Heart right ventricle (tissue), 16 donors: ENCODE measurements at places on chromosomes 16 and 17. TPM values are rescaled to one million over a fixed set of nuclear protein-coding genes. Genes with fewer than 3 reads are reported as not detected.

DNA sequence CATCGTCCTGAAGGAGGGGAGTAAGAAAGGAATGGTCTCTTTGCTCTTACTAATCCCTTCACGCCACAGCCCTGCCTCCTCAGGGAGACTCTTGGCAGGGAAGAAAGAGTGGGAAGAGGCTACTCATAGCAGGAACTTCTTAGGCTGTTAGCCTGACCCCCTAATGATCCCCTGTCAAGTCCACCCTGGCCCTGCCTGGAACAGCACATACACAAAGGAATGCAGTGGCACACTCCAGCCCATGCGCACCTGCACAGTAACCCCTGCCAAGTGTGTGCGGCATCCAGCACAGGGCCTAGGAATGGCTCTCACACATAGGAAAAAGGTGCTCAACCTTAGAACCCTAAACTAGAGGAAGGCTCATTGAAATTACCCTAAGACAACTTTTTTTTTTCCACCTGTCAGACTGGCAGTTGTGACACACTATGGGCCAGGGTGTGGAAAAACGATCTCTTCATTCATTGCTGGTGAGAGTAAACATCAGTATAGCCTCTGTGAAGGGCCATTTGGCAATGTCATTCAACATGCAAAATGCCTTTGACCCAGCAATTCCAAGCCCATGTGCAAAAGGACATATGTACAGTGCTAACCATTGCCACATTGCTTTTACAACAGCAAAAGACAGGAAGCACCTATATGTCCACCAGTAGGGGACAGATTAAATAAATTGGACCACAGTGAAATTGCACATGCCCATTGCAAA lies 50.1 kb downstream of the PIMREG start:
- no peak overlapping the region for H3K4me3 ChIP-seq
- no peak for DNase-seq
- H3K27ac ChIP-seq, result no peak overlapping the region
- H3K27me3 ChIP-seq, result no peaks in the 10 kb centered on the region
- H3K4me1 ChIP-seq, result peaks cover 15% of the 10 kb centered on the region

- H3K4me3 ChIP-seq, result no peak overlapping the region
- peaks cover 28% of the 10 kb centered on the region for H3K36me3 ChIP-seq
- no peaks in the 10 kb centered on the region for H3K27me3 ChIP-seq
- peaks cover 44% of the 10 kb centered on the region for H3K4me1 ChIP-seq
- no peak overlapping the region for H3K27ac ChIP-seq
These were observed 29.6 kb downstream of the NMT1 start for GRCh38 chr17:45090711-45091110.

DNA sequence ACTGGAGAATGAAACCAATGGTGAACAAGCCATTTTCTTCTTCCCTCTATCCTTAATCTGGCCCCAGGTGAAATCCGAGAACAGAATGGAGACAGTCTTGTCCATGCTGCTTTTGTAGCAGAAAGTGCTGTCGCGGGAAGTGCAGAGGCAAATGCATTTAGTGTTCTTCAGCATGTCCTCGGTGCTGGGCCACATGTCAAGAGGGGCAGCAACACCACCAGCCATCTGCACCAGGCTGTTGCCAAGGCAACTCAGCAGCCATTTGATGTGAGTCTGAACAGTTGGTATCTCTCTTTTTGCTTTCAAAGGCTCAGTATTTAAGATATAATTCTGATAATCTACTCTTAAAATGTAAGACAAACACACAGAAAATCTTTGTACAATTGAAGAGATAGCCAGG lies 18.7 kb downstream of the UQCRC2 start:
- H3K27me3 ChIP-seq, result no peaks in the 10 kb centered on the region
- no peak overlapping the region for H3K27ac ChIP-seq
- DNase-seq, result no peak
- H3K4me3 ChIP-seq, result no peak overlapping the region
- H3K4me1 ChIP-seq, result no peaks in the 10 kb centered on the region
- peaks cover 100% of the 10 kb centered on the region for H3K36me3 ChIP-seq

DNA sequence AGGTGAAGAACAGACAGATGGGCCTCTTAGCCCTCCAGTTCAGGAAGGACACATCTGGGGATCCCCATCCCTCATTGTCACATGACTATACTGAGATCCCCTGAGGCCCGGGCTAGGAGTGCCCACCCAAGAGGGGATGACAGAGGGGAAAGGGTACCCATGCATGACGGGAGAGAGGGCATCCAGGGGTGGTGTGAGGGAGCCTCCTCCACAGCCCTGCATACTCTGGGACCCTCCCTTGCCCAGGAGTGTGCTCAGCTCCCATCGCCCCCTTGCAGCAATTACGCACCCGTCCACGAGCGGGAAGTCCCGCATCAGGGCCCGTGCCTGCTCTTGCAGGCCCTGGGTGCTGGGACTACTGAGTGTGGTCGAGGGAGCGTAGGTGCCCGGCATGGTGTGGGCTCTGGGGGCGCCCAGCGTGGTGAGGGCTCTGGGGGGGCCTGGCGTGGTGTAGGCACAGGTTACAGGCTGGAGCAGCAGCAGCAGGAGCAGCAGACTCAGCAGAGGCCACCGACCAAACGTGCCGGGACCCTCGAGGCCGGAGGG lies 6.5 kb downstream of the DPEP2 start:
- H3K4me1 ChIP-seq, result peaks cover 12% of the 10 kb centered on the region
- H3K27me3 ChIP-seq, result no peaks in the 10 kb centered on the region
- H3K27ac ChIP-seq, result peak overlapping the region; percentile 83
- no peak for DNase-seq

DNA sequence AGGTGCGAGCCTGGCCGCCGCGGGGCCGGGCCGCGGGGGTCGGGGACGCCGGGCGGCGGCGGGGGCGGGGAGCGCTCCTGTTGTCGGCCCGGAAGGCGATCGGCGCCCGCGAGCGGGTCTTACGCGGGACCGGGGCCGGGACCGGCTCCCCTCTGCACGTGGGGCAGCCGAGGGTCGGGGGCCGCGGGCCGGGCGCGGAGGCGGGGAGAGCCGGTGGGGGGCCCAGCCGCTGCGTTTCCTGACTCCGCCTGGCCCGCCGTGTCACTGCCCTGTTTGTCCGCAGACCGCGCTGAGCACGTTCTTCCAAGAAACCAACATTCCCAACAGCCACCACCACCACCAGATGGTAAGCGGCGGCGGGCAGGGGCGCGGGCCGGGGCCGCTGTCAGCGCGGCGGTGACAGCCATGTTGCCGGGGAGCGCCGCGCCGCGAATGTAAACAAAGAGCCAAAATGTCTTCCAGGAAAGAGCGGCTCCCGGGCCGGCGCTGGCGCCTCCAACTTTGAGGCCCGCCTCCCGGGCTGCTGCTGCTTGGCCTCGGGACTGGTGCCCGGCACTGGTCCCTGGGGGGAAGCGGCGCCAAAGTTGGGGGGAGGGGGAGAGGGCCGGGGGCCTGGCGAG lies 586 bp downstream of the UBALD2 start:
- peak overlapping the region; percentile 89 for H3K4me3 ChIP-seq
- H3K27me3 ChIP-seq, result no peaks in the 10 kb centered on the region
- DNase-seq, result peak; percentile 77
- H3K27ac ChIP-seq, result peak overlapping the region; percentile 95
- peaks cover 70% of the 10 kb centered on the region for H3K4me1 ChIP-seq

DNA sequence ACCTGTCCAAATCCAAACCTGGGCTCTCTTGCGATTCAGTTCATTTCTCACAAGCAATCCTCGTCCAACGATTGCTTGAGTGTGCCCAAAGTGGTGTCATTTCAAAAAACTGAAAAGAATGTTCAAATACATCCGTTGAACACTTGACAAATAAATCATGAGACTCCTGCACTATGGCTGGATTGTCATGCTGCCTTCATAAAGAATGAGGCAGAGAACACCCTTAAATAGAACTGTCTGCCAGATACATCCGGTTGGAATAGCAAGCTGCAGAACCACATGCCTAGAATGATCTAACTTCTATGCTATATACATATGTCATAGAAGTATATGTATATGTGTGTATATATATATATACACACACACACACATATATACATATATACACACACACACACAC lies 55.4 kb upstream of the HAPSTR1 start:
- H3K27me3 ChIP-seq, result no peaks in the 10 kb centered on the region
- H3K27ac ChIP-seq, result no peak overlapping the region
- H3K4me1 ChIP-seq, result no peaks in the 10 kb centered on the region
- no peak overlapping the region for H3K4me3 ChIP-seq

GRCh38 chr16:19804538-19805323 lies 79.9 kb downstream of the GPRC5B start:
- no peaks in the 10 kb centered on the region for H3K36me3 ChIP-seq
- H3K4me1 ChIP-seq, result peaks cover 50% of the 10 kb centered on the region
- DNase-seq, result peak; percentile 66
- H3K27me3 ChIP-seq, result no peaks in the 10 kb centered on the region

DNA sequence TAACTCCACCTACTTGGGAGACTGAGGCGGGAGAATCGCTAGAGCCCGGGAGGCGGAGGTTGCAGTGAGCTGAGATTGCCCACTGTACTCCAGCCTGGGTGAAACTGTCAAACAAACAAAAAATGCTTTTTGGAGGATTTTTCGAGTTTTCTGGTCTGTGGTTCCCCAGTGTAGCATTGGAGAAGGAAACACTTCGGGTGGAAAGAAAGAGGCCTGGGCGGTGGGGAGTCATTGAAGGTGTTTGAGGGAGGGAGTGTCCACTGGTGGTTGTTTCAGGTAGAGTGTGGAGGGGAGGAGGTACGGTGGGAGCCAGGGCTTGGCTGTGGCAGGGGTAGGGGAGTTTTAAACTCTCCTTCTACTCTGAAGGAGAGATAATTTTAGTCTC lies 1.2 kb downstream of the RNF213 start:
- peaks cover 25% of the 10 kb centered on the region for H3K4me1 ChIP-seq
- H3K27me3 ChIP-seq, result no peaks in the 10 kb centered on the region
- H3K27ac ChIP-seq, result peak overlapping the region; percentile 98
- no peak for DNase-seq
- peak overlapping the region; percentile 96 for H3K4me3 ChIP-seq

- H3K27me3 ChIP-seq, result no peaks in the 10 kb centered on the region
- no peaks in the 10 kb centered on the region for H3K36me3 ChIP-seq
- H3K4me1 ChIP-seq, result peaks cover 62% of the 10 kb centered on the region
- H3K27ac ChIP-seq, result peak overlapping the region; percentile 54
These were observed 225.9 kb downstream of the SEC14L1 start for GRCh38 chr17:77366558-77367245.

DNA sequence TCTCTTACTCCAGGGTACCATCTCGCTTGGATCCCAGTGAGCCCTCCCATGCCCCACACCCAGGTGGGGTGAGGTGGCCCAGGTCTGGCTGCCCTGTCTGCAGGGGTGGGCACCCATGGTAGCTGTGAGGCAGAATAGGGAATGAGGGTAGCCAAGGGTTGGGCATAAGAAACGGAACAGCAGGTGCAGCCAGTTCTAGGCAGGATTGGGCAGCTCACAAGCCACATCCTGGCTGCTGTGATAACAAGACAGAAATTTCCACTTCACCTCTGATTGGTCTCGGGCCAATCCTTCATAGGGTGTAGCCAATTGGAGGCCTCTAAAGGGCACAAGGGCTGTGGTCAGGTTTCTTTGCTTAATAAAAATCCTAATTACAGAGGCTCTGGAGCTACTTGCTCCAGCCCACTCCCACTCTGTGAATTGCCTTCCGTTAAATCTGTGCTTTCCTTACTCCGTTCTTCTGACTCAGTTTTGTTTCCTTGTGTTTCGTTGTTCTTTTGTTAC lies 1.5 kb upstream of the ARHGDIG start:
- H3K4me1 ChIP-seq, result peaks cover 25% of the 10 kb centered on the region
- H3K36me3 ChIP-seq, result no peaks in the 10 kb centered on the region
- DNase-seq, result no peak
- H3K27ac ChIP-seq, result no peak overlapping the region
- H3K4me3 ChIP-seq, result no peak overlapping the region

- no peak overlapping the region for H3K4me3 ChIP-seq
- no peak for DNase-seq
- peaks cover 6% of the 10 kb centered on the region for H3K27me3 ChIP-seq
- no peaks in the 10 kb centered on the region for H3K36me3 ChIP-seq
These were observed 7.6 kb downstream of the CLEC10A start for GRCh38 chr17:7072406-7072805.

- H3K4me3 ChIP-seq, result no peak overlapping the region
- no peaks in the 10 kb centered on the region for H3K27me3 ChIP-seq
- no peak overlapping the region for H3K27ac ChIP-seq
- no peaks in the 10 kb centered on the region for H3K4me1 ChIP-seq
These were observed 7.6 kb upstream of the ZNF629 start for GRCh38 chr16:30794634-30795033.

DNA sequence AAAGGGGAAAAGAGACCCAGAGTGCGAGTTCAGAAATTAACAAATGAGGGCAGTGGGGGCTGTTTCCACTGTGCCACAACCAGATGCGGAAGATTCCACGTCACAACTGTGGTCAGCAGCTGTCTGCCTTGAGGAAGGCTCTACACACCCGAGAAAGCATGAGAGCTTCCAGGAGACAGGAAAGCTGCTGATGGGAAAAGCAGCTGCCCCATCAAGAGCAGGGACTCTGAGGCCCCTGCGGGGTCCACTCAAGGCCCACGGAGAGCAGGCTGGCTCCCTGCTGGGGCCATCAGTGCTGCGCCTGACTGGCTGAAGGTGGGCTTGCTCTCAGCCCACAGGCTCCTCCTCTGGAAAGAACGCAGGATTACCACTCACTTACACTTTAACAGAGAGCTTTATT lies 14.8 kb upstream of the TRAP1 start:
- peaks cover 67% of the 10 kb centered on the region for H3K36me3 ChIP-seq
- no peak for DNase-seq
- no peaks in the 10 kb centered on the region for H3K4me1 ChIP-seq
- no peak overlapping the region for H3K27ac ChIP-seq
- no peaks in the 10 kb centered on the region for H3K27me3 ChIP-seq

DNA sequence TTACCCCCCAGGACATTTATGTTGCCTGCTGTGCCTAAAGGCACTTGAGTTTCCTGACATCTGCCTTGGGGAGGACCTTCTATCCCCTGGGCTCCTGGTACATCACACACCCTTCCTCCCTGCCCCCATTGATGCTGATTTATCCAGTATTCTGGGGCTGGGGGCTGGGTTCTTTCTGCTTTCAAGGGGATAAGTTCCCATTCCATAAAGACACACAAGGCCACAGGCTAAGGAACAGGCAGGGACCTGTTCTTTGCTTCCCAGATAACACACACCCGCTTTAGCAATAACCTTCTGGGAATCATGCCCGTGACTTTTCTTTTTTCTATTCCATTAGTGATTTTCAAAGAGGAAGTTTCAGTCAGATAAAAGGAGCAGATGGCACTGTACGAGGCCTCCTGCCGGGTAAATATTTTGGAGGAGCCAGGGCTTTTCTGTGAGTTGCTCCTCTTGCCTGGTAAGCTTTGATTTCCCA lies 30.6 kb downstream of the CHD9 start:
- H3K27me3 ChIP-seq, result no peaks in the 10 kb centered on the region
- H3K27ac ChIP-seq, result peak overlapping the region; percentile 65
- H3K36me3 ChIP-seq, result no peaks in the 10 kb centered on the region
- peaks cover 64% of the 10 kb centered on the region for H3K4me1 ChIP-seq
- DNase-seq, result no peak
- H3K4me3 ChIP-seq, result no peak overlapping the region

- peaks cover 17% of the 10 kb centered on the region for H3K27me3 ChIP-seq
- no peak overlapping the region for H3K4me3 ChIP-seq
- peak; percentile 34 for DNase-seq
- H3K36me3 ChIP-seq, result no peaks in the 10 kb centered on the region
These were observed 34.0 kb downstream of the RAB11FIP4 start for GRCh38 chr17:31425282-31426040.

GRCh38 chr17:50151937-50152547 lies 1.6 kb upstream of the PPP1R9B start:
- peak overlapping the region; percentile 96 for H3K27ac ChIP-seq
- peaks cover 62% of the 10 kb centered on the region for H3K4me1 ChIP-seq
- peak overlapping the region; percentile 86 for H3K4me3 ChIP-seq
- H3K36me3 ChIP-seq, result no peaks in the 10 kb centered on the region
- no peaks in the 10 kb centered on the region for H3K27me3 ChIP-seq

The TMEM100 gene
- 4.4 TPM for total RNA-seq

The TK2 gene
- 26.0 TPM for total RNA-seq

The SLC47A1 gene
- 5.0 TPM for total RNA-seq

The CDH8 gene
- 0.53 TPM for total RNA-seq

The DGKE gene
- 5.3 TPM for total RNA-seq

The GDPD1 gene
- 3.0 TPM for total RNA-seq

The CHRNE gene
- total RNA-seq, result 0.50 TPM
